ENCODE measurements at places on chromosomes 12 and 14. TPM values are rescaled to one million over a fixed set of nuclear protein-coding genes. Genes with fewer than 3 reads are reported as not detected.

The CCDC177 gene
- not detected for total RNA-seq

The ITGB7 gene
- total RNA-seq: 751 TPM

The VPS29 gene
- total RNA-seq: 138 TPM

The COX8C gene
- total RNA-seq: not detected

The CLEC1A gene
- total RNA-seq: not detected

The MOAP1 gene
- 22.9 TPM for total RNA-seq

The RACGAP1 gene
- total RNA-seq: 112 TPM

The PTCSC3 gene
- total RNA-seq: not detected

The TSHR gene
- total RNA-seq: 3.6 TPM

The APEX1 gene
- total RNA-seq: 144 TPM

The TBX3 gene
- not detected for total RNA-seq
